ENCODE measurements at places on chromosomes 12 and 14.

DNA sequence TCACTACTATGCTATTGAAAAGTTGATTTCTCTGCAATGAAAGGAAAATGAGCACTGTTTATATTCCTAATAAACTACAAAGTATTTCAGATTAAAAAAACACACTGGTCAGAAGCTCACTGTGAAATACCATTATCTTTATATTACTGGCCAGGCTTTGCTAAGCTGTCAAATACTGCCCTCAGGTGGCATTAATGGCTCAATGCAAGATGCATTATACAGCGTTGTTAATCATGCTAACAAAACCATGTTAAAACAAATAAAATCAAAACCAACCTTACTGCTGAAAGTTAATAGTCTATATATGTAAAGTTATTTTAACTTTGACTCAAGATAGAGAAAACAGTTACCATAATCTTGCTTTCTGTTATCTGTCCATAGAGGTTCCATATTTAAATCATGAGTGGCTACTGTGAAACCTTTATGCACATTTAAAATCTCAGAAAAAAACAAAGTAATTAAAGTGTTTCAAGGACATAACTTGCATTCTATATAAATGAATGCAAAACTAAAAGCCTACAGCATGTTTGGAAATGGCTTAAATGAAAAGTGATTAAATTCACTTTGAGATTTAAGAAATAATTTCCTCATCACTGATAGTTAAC, 121.7 kb downstream of the RALGAPA1 start:
- no peak for DNase-seq

DNA sequence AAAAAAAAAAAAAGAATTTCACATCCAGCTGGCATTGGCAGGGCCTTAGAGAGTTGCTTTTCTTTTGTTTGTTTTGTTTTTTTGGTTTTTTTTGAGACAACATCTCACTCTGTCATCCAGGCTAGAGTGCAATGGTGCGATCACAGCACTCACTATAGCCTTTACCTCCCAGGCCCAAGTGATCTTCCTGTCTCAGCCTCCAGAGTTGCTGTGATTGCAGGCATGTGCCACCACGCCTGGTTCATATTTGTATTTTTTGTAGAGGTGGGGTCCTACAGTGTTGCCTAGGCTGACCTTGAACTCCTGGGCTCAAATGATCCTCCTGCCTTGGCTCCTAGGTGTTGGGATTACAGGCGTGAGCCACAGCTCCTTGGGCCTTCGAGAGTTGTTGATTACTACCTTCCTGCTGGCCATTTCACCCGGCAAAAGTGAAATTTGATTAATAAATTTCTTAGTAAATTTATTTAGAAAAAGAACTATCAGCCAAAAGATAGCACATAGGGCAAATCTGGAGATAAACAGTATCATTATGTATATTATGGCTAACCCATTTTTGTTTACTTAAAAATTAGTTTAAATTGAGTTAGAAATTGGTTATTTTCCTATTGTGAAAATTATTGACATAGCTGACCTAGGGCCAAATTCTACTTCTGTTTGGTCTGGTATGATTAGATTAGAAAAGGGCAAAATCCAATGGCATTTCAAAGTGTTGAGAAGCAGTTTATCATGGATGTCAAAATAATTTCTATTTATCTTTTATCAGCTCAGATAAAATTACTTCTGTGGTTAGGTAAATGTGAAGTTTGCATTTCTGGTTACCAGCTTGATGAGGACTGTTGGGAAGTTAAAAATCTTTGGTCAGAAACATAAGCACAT, 12.6 kb downstream of the ACTR6 start:
- no peak for DNase-seq

- no peak for DNase-seq
Observed at GRCh38 chr14:33940561-33941011, 10.3 kb downstream of the EGLN3 start.

DNA sequence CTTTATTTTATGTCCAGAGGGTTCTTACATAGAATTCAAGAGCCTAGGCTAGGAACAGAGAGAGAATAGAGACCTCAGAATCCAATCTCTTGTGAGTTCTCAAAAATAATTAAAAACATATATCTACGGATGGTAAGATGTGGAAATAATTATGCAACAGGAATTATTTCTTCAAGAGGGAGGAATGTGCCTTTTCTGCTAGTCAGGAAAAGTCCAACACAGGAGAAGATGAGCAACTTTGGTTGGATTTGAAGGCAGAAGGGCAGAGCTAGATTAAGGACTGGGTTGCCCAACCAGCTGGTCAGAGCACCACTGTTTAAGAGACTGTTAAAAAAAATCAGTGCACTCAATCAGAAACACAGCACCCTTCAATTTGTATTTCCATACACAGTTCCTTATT, 365.5 kb downstream of the ETNK1 start:
- DNase-seq = no peak

- DNase-seq = no peak
Observed at GRCh38 chr12:88391556-88391955, 188.7 kb downstream of the KITLG start.

GRCh38 chr12:112182499-112182898, 57.1 kb downstream of the TRAFD1 start:
- DNase-seq = no peak

- no peak for DNase-seq
Observed at GRCh38 chr14:56666716-56667115, 87.1 kb downstream of the TMEM260 start.

Measured in stimulated activated CD8-positive, alpha-beta memory T cell treated with anti-CD3 and anti-CD28 coated beads, Interleukin-12 subunit alpha, Interleukin-12 subunit beta, amount 100 ng/mL, for 4 hours (primary cell).